ENCODE measurements at places on chromosomes 1 and 21.

DNA sequence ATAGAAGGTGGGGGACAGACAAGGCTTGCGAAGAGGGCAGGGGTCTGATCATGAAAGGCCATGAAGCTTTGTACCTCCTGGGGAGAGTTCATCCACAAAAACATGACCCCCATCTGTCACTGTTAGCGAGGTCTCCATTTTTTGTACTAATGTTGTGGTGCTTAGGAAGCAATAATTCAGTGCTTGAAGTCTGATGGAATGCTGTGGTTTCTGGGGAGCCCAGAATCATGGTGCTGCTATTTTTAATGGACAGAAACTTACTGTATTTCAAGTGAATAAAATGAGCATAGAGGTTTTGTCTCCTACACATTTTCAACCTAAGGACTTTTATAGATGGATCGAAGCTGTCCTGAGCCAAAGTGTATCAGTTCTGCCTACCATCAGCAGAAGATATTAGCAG lies 28.2 kb upstream of the RGL1 start:
- DNase-seq: no peak

DNA sequence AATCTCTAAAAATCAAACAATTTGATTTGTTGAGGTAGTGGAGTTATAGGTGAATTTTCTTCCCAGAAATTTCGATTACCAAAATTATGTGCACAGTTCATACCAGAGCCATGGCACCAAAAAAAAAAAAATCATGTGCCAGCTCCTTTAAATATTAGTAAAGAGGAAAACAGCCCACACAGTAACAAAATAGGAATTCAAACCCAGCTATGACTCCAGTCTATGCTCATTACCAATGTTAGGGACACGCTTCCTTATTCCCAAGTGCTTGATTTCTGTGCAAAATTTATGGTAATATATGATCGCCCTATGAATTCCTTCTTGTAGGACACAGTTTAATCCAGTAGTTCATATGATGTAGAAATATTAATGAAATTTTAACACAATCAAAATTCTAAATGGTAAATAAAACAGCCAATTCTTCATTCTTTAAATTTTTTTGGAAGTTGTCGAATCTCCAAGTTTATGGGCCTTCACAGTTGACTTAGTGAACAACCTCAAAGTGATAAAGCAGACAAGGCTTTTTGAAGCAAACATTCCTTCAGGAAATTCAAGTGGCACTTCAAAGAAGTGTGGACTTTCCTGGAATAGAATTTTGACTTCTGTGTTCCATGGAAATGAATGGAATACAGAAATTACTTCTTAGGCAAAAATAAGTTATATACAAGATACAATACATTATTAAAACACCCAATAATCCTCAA lies 1.9 kb downstream of the TOR1AIP2 start:
- no peak for DNase-seq

GRCh38 chr21:14699433-14700407 lies 153.6 kb upstream of the SAMSN1 start:
- no peak for DNase-seq

DNA sequence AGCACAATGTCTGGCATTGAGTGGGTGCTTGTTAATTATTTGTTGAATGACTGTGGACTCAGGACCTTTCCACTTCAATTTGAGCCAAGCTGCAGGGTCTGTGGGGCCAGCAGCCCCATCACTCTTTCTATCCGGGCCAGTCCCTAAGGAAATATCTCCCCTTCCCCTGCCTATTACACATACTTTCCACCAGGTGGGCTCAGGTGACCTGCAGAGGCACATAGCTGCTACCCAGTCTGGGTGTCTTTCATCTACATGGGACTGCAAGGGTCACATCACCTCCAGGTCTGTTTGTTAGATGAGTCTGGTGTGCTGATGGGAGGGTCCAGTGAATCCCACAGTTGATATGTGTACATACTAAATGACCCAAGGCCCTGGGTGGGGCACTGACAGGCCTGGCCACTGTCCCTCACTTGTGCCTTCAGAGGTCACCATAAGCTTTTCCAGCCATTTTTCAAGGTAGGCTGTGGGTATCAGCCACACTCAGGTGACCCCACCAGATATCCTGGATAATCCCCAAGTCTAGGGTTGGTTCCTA lies 59.5 kb upstream of the KDM4A start:
- no peak for DNase-seq

DNA sequence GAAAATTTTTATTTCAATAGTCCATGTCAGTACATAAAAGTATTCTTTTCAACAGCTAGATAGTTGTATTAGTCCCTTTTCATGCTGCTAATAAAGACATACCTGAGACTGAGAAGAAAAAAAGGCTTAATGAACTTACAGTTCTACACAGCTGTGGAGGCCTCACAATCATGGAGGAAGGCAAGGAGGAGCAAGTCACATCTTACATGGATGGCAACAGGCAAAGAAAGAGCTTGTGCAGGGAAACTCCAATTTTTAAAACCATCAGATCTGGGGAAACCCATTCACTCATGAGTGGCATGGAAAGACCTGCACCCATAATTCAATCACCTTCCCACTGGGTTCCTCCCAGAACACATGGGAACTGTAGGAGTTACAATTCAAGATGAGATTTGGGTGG lies 50.7 kb downstream of the PTGFR start:
- no peak for DNase-seq

GRCh38 chr1:7287013-7287412 lies 484.1 kb upstream of the VAMP3 start:
- no peak for DNase-seq

DNA sequence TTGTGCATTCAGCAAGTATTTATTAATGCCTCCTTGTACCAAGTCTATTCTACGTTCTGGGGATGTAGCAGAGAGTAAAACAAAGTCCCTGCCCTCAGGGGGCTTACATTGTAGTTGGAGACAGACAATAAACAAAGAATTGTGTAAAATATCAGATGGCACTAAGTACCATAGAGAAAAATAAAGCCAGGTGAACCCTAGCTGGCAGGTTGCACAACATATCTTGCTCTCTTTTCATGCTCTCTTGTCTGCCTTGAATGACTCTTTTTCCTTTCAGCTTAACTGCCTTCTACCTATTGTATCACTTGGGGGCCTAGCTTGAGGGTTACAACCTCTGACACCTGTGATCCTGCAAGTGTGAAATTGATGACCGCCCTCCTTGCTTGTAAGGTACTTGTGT lies 20.7 kb upstream of the FASLG start:
- DNase-seq: no peak

- DNase-seq: no peak
These were observed 634.9 kb downstream of the LMO4 start for GRCh38 chr1:87963556-87963955.

DNA sequence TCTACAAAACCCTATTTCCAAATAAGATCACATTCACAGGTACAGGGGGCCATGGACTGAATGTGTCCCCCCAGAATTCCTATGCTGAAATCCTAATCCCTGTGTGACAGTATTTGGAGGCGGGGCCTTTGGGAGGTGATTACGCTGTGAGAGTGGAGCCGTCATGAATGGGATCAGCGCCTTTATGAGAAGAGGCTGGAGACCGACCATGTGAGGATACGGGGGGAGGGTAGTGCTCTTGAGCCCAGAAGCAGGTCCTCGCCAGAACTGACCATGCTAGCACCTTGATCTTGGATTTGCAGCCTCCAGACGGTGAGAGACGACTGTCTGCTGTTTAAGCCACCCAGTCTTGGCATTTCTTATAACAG lies 23.8 kb upstream of the KIF26B start:
- no peak for DNase-seq

- no peak for DNase-seq
These were observed 5.8 kb upstream of the PPT1 start for GRCh38 chr1:40102896-40103295.

DNA sequence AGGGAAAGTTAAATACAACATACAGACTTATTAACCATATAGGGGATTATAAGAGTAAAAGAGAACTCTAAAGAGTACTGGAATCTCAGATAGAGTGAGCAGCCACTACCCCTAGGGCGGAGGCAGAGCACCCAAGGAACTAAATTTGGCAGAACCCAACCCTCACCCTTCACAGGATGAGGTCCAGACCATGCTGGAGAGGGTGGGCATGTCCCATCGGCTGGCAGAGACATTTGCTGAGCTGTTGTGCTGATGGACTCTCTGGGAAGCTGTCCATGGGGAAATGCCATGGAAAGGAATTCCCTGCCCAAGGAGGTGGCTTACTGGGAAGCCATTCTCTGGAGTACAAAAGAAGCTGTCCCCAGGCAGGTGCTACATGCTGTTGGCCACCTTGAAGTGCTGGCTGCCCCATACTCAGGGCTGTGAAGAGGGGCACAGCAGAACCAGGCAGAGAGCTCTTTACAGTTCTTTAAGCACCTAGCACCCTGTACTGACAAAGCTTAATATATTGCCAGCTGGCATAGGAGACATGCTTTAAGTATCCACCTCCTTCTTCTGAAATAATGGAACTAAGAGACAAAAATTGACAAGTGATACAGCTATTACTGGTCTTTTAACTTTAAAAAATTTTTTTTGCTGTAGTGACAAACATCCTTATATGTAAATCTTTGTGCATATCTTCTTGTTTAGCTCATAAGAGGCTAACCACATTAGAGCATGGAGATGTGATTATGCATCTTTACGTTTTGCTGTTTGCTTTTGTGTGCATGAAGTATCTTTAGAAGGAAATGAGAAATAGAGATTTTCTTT lies 29.6 kb downstream of the TSNAX start:
- DNase-seq: no peak

DNA sequence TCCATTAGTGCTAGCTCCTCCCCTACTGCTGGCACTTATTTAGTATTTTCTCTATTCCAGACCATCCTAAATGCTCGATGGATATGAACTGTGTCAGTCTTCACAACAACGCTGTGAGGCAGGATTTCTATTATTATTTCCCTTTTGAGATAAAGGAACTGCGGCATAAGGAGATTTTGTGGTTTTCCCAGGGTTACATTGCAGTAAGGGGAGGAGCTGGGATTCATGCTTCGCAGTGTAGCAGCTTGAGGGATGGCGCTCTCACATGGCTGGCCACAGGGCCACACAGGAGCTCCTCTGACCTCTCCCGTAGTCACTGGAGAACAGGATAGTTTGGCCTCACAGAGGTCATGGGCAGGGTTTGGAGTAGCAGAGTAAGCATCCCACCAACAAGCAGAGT lies 116.9 kb downstream of the BEND5 start:
- no peak for DNase-seq

DNA sequence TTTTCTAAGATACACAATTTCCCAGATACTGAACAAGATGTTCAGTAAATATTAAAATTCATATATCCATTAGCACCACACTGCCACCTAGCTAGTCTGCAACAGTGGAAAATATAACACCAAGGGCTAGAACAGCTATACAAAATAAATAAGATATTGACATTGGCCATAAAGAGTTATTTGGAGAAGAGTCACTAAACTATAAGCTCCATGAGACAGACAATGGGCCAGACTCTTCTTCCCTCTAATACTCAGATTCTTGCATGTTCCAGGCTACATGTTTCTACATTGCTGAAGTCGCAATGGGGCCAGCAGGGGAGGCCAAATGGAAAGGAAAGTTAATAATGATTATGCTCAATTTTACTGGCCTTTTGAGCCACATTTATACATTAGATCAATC lies 21.5 kb downstream of the SPATA6 start:
- no peak for DNase-seq

- DNase-seq: no peak
These were observed 4.5 kb downstream of the SH3GLB1 start for GRCh38 chr1:86708920-86709319.
